ENCODE measurements at places on chromosomes 13 and 19.

DNA sequence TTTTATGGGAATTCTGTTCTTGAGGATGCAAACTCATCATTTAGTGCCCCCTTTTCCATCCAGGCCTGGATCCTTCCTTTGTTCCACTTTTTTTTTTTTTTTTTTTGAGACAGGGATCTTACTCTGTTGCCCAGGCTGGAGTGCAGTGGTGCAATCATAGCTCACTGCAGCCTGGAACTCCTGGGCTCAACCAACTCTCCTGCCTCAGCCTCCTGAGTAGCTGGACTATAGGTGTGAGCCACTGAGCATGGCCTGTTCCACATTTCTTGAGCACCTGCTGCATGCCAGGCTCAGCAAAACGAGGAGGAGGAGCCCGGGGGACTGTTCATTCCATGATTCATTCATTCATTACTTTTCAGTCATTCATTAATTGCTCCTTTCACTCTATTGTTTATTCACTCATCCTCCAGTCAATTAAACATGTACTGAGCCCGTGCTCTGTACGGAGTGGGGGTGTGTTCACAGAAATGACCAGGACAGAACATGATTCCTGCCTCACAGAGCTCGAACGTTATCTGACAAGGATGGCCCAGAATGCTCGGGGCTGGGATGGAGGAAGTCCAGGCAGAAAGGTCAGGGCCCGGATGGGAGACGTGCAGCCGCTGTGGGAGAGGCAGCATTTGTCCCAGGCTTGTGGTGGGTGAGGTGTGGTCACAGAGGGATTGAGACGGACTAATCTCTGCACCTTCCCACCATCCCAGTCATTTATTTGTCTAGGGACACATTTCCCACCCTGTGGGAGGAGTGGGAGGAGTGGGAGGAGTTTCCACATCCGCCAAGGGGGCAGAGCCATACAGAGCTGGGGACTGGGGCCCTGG lies 51.2 kb upstream of the SHKBP1 start:
- no peak for DNase-seq

DNA sequence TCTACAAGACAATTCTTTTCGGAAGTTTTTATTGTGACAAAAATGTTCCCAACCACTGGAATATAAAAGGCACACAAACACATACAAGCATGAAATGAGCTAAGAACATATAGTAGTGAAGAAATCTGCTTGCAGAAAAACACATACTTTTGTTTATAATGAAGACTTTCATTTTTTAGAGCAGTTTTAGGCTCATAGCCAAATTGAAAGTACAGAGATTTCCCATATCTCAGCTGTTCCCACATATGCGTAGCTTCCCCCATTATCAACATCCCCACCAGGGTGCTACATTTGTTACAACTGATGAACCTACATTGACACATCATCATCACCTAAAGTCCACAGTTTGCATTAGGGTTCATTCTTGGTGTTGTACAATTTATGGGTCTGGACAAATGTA lies 249.4 kb downstream of the KCTD12 start:
- no peak for DNase-seq

- no peak for DNase-seq
These were observed 1168.4 kb downstream of the SLITRK1 start for GRCh38 chr13:82713687-82714405.

DNA sequence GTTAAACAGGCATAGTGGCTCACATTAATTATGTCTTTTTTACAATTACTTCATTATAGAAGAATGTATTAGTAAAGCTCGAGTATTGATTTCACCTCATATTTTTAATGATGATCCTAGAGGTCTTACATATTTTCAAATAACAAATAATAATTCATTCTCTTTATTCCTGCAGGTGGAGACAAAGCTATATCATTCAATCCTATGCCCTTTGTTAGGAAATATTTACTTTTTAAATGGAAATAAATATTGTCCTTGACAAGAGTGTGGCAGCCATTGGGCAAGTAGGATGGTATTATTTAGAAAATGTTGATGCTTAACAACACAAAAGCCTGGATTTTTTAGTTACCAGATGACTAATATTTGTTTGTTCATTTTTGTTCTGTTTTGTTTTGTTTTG lies 127.6 kb downstream of the COG6 start:
- no peak for DNase-seq
